ENCODE measurements at places on chromosomes 2 and 18.

- DNase-seq = no peak
Measured at GRCh38 chr2:170076189-170076588, 101.8 kb upstream of the MYO3B start.

GRCh38 chr2:8176887-8177286 is 505.0 kb upstream of the ID2 start:
- no peak for DNase-seq

DNA sequence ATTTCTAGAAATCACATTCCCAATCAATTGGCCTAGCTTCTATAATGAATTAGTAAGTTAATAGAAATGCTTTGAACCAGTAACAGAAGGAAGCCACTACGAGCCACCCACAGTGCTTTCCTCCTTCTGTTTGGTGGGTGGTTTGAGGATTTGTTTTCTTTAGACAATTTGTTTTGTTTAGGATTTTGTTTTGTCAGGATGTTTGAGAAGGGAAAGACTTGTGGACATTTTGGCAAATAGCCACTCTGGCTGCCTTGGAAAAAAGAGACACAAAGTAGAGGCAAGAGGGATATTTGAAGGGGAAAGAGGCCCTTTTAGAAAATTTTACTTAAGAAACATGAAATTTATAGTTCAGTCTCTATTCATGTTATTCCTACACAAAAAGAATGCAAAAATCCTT is 47.7 kb downstream of the TANK start:
- no peak for DNase-seq

- DNase-seq = no peak
Measured at GRCh38 chr18:77199707-77200106, 49.9 kb upstream of the GALR1 start.

- DNase-seq = no peak
Measured at GRCh38 chr2:43233218-43234212, 7.1 kb upstream of the ZFP36L2 start.

DNA sequence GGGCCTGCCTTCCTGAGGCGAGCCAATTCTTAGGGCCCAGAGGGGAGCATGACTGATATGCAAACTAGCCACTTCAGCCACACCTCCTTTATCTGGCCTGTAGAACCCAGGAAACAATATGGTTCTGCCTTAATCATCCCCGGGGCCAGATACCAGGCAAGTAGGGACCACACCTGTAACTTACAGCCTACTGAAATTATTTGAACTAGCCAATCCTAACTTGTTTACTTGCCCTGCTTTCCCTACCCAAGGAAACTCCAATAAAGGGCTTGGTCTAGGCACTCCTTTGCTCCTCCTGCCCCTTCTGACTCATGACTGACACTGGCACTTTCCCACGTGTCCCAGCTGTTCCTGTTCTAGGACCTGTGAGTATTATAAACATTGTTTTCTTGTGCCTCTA is 57.6 kb downstream of the MYOM1 start:
- no peak for DNase-seq

- no peak for DNase-seq
Measured at GRCh38 chr2:21690005-21690404, 566.2 kb downstream of the TDRD15 start.

DNA sequence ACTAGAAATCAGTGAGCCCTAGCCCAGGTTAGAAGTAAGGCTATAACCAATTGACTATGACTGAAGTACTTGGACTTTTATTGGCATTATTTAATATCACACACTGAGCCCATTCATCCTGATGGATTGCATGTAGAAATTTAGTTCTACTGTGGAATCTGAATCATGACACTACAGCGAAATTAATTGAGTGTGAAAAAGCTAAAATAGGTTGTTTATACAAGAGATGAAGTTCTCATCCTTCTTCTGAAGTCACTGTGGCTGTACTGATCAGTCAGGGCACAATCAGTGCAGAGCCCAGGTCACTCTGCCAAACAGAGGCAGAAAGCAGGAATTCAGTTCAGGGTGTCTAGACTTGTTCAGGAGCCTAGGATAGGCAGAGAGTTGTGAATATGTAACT is 158.9 kb downstream of the BABAM2 start:
- no peak for DNase-seq

GRCh38 chr2:85886590-85886989 is 2.2 kb downstream of the ST3GAL5 start:
- DNase-seq = peak; percentile 68

- DNase-seq = no peak
Measured at GRCh38 chr2:171163261-171163660, 2.6 kb upstream of the TLK1 start.

DNA sequence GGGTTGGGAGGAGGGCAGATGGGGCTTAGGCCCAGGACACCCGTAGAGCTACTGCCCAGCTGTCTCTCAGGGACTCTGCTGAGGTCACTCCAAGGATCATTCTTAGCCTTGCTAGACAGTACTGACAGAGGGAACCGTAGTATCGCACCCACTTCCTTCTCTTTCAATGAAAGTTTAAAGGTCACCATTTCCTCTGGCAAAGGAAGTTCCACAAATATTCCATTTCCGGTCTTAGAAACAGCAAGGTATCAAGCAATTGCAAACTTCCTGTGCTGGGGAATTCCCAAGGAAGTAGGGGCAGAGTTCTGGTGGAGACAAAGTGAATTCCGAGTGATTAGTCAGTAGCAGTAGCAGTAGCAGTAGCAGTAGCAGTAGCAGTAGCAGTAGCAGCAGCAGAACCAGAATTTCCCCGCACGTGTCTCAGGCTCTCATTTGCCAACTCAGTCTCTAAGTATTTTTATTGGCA is 24.7 kb downstream of the IL1B start:
- no peak for DNase-seq

- no peak for DNase-seq
Measured at GRCh38 chr2:148994341-148994740, 44.2 kb upstream of the LYPD6B start.

GRCh38 chr2:236653863-236654262 is 84.2 kb downstream of the ACKR3 start:
- no peak for DNase-seq

Measured in CD4-positive, alpha-beta T cell treated with Interleukin-17A for 4 hours (primary cell).